ENCODE measurements at places on chromosomes 3 and 15. TPM values are rescaled to one million over a fixed set of nuclear protein-coding genes. Genes with fewer than 3 reads are reported as not detected.

- peaks cover 88% of the 10 kb centered on the region for H3K36me3 ChIP-seq
- peak; percentile 98 for DNase-seq
- no peaks in the 10 kb centered on the region for H3K27me3 ChIP-seq
- H3K27ac ChIP-seq = peak overlapping the region; percentile 99
- peaks cover 84% of the 10 kb centered on the region for H3K4me1 ChIP-seq
Observed at GRCh38 chr3:172153335-172153861, 114.0 kb downstream of the FNDC3B start.

GRCh38 chr3:153162513-153163392 is 727 bp downstream of the RAP2B start:
- H3K4me1 ChIP-seq = peaks cover 61% of the 10 kb centered on the region
- peak; percentile 47 for DNase-seq
- H3K4me3 ChIP-seq = peak overlapping the region; percentile 99
- H3K27ac ChIP-seq = peak overlapping the region; percentile 97
- no peaks in the 10 kb centered on the region for H3K27me3 ChIP-seq

DNA sequence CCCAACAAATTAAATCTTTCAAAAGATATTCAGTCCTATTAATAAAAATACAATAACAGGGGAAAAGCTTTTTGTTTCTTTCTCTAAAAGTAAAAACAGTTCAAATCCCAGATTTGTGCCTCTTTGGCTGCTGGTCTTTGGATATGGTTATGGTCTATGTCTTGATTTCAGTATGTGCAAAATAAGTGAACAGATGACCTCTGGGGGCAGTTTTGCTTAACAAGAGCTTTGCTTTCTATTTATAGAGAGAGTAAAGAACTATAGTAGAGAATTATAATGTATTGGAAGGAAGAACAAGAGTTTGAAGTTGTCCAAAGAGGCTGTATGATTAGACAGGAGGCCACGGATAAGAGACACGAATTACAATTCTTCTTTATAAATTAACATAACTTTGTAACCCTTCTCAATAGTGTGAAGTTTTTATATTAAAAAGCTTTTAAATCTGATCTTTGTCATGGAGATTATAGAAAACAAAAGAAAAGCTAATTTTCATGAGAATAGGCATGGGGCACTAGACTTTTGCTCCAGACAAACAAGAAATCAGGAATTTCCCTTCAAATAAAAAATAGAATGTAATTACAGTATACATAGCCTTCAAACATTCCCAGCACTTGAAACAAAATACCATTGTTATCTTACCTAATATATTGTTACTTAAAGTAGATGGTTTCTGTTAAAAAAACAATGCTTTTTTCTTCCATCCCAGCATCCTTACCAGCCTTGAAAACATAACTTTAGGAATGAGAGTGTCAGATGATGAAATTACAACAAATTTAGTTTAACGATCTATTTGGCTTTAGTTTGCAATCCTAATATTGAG is 432.7 kb upstream of the ARHGEF26 start:
- H3K4me1 ChIP-seq = no peaks in the 10 kb centered on the region
- no peak overlapping the region for H3K4me3 ChIP-seq
- no peak for DNase-seq
- H3K36me3 ChIP-seq = no peaks in the 10 kb centered on the region

GRCh38 chr15:58298879-58299850 is 132.6 kb upstream of the LIPC start:
- no peaks in the 10 kb centered on the region for H3K36me3 ChIP-seq
- H3K27me3 ChIP-seq = no peaks in the 10 kb centered on the region
- H3K4me3 ChIP-seq = no peak overlapping the region
- no peak for DNase-seq
- peaks cover 16% of the 10 kb centered on the region for H3K4me1 ChIP-seq
- H3K27ac ChIP-seq = no peak overlapping the region

DNA sequence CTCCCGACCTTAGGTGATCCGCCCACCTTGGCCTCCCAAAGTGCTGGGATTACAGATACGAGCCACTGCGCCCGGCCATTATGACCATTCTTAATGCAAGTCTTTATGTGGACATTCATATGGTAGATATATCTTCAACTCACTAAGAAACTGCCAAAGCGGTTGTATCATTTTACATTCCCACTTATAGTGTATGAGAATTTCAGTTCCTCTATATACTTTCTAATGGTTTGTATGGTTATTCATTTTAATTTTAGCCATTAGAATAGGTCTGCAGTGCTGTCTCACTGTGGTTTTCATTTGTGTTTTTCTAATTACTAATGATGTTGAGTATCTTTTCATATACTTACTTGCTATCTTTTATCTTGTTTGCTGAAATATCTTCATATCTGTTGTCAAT is 32.5 kb downstream of the TCF12 start:
- no peak overlapping the region for H3K4me3 ChIP-seq
- H3K36me3 ChIP-seq = no peaks in the 10 kb centered on the region
- H3K27ac ChIP-seq = no peak overlapping the region
- no peak for DNase-seq
- peaks cover 24% of the 10 kb centered on the region for H3K4me1 ChIP-seq

GRCh38 chr3:196991581-196992460 is 23.2 kb upstream of the PIGZ start:
- no peaks in the 10 kb centered on the region for H3K4me1 ChIP-seq
- no peak overlapping the region for H3K4me3 ChIP-seq
- H3K27me3 ChIP-seq = peaks cover 34% of the 10 kb centered on the region
- no peak overlapping the region for H3K27ac ChIP-seq

- DNase-seq = no peak
- H3K4me1 ChIP-seq = no peaks in the 10 kb centered on the region
- no peaks in the 10 kb centered on the region for H3K36me3 ChIP-seq
- no peak overlapping the region for H3K27ac ChIP-seq
Observed at GRCh38 chr3:8077126-8077525, 424.5 kb upstream of the LMCD1 start.

DNA sequence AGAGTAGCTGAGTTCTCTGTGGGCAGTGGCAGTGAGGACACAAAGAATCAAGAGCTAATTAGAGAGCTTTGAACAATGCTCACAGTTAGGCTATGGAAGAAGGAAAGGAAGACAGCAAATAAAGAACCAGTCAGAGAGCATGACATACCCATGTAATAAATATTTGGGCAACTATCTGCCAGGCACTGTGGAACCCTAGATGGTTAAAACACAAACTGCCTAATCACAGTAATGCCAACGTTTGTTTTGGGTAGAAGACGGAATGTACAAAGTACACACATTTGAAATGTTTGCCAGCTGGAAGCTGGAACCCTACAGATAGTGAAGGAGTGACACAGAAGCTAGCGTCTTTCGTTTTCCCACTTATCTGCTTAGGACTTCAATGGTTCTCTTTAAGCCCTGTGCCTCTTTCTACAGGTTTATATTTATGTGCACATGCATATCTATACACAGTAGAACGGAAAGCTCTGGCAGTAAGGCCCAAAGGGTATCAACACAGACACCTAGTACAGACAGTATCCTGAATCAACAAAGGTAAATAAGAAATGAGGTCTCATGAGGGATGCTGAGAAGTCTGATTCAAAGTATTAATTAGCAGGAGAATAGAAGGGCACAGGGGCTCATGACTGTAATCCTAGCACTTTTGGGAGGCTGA is 44.6 kb downstream of the ANKRD28 start:
- H3K4me1 ChIP-seq = peaks cover 20% of the 10 kb centered on the region
- no peak overlapping the region for H3K4me3 ChIP-seq
- H3K36me3 ChIP-seq = peaks cover 11% of the 10 kb centered on the region
- H3K27ac ChIP-seq = peak overlapping the region; percentile 6
- no peak for DNase-seq
- H3K27me3 ChIP-seq = no peaks in the 10 kb centered on the region

DNA sequence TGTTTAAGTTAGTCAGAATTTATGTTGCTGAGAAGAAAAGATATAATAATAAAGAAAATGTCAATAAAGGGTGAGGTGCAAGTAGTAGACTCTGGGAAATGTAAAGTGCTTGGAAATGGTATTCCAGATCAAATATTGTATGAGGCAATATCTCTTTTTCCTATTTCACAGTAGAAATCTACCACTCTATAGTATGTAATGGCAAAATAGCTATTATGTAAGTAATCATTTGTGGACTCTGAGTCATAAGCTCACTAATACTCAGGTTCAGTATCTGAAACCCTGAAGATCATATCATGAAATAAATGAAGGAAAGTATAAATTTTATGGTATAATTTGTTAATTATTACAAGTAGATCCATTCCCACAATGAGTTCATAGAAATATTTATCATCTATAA is 322.1 kb downstream of the PYDC2 start:
- DNase-seq = no peak
- no peaks in the 10 kb centered on the region for H3K36me3 ChIP-seq
- H3K27ac ChIP-seq = no peak overlapping the region
- no peak overlapping the region for H3K4me3 ChIP-seq
- no peaks in the 10 kb centered on the region for H3K4me1 ChIP-seq

DNA sequence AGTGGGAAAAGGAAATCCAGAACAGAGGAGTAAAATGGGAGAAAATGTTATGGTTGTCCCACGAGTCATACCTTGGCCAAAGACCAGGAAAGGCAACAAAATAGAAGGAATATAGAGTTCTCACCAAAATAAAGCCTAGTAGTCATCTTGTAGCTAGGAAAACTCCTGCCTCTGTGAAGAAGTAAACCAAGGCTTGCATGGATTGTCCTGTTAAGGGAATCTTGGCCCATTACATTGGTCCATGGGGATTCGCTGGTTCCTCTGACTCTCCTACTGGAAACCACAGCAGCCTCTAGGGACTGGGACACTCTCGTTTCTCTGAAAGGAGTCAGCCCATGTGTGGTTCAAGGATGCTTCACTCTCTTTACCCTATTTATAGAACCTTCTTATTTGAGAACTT is 62.9 kb upstream of the FNDC3B start:
- H3K27ac ChIP-seq = no peak overlapping the region
- H3K4me1 ChIP-seq = peaks cover 27% of the 10 kb centered on the region
- no peaks in the 10 kb centered on the region for H3K27me3 ChIP-seq

The ABTB1 gene
- 25.1 TPM for total RNA-seq

The COMMD2 gene
- total RNA-seq = 77.1 TPM

The NUP210 gene
- total RNA-seq = 76.9 TPM
